ENCODE measurements at places on chromosomes 4 and X.

DNA sequence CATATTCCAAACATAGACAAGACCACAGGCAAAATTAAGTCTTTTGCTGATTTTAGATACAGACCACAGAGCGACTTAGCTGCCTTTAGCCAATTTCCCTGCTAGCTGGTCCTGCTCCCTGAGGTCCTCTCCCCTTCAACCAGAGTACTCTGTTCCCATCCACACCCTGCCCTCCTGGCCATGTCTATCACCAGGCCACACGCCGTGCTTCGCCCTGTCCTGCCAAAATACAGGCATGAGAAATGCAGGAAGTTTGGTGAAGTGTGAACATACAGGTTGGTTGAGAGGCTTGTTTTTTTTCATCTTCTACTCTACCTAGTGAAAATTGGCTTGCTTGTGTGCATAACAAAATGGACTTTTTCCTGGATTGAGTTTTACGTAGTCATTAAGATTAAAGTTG, 226.2 kb upstream of the TENM3 start:
- DNase-seq = no peak

DNA sequence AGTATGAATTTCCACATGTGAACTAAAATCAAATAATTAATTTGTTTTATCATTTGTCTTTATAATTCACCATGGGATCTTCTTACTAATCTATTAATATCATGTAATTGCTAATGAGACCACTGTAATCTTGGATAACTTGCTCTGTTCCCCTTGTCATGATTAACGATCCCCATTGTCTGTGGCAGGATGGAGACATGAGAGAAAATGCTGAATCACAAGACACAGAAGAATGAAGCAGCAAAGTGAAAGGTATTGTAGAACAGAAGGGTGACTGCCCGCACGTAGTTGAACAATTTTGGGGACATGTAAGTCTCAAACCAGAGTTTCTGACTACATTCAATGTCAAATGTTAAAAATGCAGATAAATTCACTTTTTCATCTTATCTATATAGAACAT, 135.2 kb downstream of the EPHA5 start:
- no peak for DNase-seq

DNA sequence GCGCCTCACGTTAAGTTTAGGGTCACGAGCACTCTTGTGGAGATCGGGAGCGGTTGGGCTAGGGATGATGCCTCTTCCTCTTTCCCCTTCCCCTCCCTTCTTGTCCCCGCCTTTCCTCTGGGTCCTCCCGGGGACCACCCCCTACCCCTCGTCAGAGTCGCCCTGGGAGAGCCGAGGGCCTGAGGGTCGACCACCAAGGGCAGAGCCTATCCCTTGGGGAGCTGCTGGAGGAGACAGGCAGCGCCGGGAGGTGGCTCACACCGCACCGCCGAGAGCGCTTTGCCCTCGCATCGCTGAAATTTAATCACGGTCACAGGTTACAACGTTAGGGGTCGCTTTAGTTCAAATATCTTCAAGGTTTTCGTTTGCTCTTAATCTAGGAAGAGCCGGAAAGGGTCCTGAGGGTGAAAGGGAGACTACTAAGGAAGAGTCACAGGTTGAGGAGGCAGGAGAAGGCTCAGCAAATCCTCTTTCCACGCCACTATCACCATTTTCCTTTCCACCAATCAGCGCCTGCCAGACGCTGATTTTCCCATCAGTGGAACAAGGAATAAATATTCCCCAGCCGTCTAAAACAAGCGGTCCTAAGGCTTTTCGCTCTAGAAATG, 528 bp upstream of the SNCA start:
- no peak for DNase-seq

DNA sequence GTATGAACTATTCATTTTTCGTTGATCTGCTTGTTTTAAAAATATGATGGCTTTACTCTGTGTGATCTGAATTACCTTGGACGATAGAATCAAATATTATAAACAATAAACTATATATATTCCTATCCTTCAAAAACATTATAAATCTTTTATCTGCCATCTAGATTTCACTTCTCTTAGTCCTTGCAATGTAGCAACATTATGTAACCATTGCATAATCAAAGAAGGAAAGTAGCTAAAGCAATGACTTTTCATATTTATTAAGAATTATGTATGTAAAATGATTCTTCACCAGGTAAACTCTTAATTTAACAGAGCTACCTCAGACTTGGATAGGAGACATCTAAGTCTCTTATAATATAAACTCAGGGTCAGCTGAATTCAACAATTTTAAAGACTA, 210.5 kb downstream of the ADAMTS3 start:
- no peak for DNase-seq

- no peak for DNase-seq
Observed at GRCh38 chr4:48167538-48168263, 33.7 kb upstream of the TXK start.

- DNase-seq = no peak
Observed at GRCh38 chr4:156620786-156621185, 350.8 kb downstream of the PDGFC start.

- no peak for DNase-seq
Observed at GRCh38 chrX:147735364-147735763, 176.4 kb upstream of the FMR1 start.

DNA sequence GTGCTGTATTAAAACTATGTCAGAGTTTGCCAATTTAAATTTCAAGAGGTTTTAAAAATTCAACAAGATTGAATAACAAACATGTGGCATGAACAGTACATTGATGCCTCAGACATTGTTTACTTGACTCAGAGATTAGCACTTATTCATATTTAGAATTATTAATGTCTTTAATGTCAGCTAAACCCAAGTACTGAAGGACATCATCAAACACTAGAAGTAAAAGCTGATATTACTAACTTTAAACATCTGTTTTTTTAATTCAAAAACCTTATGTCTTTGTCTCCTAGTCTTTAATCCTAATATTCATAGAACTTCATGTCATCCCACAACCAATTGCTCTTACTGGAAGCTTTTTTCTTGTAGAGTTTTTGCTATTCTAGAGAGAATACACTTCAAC, 406.2 kb upstream of the PCDH7 start:
- no peak for DNase-seq

- no peak for DNase-seq
Observed at GRCh38 chr4:184664445-184665210, 15.1 kb downstream of the PRIMPOL start.

- DNase-seq = no peak
Observed at GRCh38 chr4:78937837-78938236, 1.4 kb downstream of the PAQR3 start.

GRCh38 chrX:149630681-149631233, 835 bp downstream of the TMEM185A start:
- DNase-seq = no peak

GRCh38 chr4:107858158-107858742, 33.5 kb downstream of the SGMS2 start:
- DNase-seq = no peak

DNA sequence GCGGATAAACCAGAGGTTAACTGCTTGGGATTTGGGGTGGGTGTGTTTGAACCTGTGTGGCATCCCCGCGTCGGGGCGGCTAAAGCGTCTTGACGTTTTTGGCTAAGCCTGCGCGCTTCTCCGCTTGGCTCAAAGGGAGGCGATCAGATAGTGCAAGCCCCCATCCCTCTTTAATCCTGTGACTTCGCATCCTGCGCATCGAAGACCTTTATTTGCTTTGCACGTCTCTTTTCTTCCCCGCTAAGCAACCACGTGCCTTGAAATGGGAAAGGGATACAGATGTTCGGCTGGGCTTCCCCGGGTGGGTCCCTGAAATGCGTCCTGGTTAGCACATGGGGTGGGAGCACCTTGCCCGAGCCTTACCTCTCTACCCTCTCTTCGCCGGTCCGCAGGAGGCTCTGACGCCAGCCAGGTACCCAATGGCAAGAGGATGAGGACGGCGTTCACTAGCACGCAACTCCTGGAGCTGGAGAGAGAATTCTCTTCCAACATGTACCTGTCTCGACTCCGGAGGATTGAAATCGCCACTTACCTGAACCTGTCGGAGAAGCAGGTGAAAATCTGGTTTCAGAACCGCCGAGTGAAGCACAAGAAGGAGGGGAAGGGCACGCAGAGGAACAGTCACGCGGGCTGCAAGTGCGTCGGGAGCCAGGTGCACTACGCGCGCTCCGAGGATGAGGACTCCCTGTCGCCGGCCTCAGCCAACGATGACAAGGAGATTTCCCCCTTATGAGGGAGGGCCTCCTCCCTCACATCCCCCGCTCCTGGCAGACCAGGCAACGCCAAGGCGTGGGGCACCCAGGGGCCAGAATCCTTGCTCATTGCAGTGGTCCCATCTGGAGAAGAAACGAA, 1.5 kb downstream of the GSX2 start:
- no peak for DNase-seq

DNA sequence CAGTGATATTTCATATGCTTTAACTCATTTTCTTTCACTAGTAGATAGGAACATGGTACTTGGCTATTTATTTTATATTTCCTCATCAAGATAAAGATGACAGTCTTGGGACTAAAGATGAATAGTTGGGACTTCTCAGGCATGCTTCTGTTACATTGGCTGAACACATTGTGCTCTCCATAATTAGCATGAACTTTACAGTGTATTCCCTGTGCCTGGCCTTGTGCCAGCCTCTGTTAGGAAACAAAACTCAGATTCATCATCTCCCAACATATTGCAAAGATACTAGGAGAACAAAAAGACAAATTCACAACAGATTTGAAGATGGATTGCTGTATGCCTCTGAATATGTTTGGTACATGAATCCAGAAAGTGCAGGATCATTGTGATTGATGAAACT, 26.4 kb downstream of the GRIA2 start:
- DNase-seq = no peak

DNA sequence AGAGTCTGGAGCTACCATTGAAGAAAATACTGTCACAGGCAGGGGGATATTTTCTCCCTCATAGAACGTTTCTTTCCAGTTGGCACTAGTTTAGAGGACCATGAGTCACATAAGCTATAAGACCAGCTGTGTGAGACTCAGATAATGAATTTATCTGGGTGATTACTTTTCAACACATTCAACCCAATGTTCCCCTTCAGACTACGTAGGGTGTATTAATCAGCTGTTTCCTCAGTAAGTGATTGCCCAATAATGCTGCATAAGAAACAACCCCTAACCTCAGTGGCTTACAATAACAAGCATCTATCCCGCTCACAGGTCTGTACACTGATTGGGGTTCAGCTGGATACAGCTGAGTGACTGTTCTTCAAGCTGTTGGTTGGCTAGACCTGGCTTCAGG, 38.1 kb downstream of the CBLL2 start:
- no peak for DNase-seq

- no peak for DNase-seq
Observed at GRCh38 chr4:152996111-152996571, 60.0 kb downstream of the FHDC1 start.

DNA sequence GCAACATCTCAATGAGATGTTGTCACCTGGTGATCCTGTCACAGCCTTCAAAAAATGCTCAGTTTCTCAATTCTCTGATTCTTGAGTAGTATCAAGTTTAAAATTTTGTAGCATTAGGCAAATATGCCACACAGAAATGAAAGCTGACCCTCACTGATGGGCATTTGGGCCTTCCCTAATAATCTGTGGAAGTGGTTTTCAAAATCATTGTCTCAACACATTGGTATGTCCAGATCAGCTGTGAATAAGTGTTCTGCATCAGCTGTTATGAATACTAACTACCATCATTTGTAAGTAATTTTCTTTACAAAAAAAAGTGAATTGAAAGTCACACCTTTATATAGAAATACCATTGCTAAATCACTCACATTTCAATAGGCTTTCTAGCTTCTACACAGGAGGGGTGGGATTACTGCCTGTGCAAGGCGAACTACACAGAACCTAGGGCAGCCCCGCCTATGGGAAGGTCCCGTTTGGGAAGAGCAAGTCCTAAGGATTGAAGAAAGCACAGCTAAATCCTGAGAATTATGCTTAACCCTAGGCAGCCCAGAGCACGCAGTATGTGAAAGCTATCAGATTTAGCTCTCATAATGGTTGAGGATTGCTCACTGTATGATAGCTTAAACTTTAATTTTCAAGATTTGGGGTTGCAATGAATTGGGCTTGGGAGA, 73.4 kb downstream of the GPC3 start:
- no peak for DNase-seq

Data from anterior cingulate cortex (tissue), 58 donors.